Thoracic aorta (tissue), 2 donors: ENCODE measurements at places on chromosomes 5 and 9.

- DNase-seq = no peak
- H3K4me3 ChIP-seq = no peak overlapping the region
- H3K27me3 ChIP-seq = no peaks in the 10 kb centered on the region
- H3K36me3 ChIP-seq = peaks cover 3% of the 10 kb centered on the region
- peak overlapping the region; percentile 89 for H3K27ac ChIP-seq
Measured at GRCh38 chr9:121984726-121985402, 108.2 kb downstream of the TTLL11 start.

DNA sequence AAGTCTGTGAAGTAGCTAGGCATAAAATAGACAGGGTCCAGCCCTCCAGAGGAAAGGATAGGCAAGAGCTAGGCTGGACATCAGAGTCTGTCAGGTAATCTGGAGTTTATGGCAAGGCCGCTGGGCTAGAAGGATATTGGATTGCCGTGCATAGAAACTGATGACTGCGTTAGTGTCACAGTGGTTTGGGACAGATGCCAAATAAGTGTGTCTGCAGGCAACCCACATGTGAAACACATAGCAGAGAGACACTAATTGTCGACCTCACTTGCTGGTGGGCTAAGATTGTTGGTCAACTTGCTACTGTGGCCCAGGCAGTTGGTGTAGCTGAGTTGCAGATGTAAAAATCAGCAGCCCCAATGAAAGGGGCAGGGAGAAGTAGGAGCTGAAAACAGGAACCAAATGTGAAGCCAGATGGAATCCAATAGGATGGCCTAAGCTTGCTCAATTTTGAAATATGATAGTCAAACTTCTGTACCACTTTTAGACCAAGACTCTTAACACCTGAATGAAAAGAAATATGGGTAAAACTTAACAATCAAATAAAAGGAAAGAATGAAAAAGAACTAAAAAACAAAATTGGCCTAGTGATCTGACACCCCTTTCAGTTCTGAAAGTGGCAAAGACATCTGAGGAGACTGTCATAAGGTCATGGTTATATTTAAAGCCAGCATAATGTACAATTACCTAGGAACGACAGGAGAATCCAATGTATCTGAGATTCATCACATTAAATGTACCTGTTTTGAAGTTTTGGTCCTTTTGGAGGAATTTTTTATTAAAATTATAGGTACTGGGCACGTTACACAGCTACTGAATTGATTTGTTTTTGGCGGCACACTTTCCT is 243.3 kb upstream of the ACTBL2 start:
- no peak overlapping the region for H3K27ac ChIP-seq
- H3K36me3 ChIP-seq = no peaks in the 10 kb centered on the region
- no peak overlapping the region for H3K4me3 ChIP-seq
- H3K27me3 ChIP-seq = no peaks in the 10 kb centered on the region
- no peaks in the 10 kb centered on the region for H3K4me1 ChIP-seq

- no peak for DNase-seq
- H3K4me1 ChIP-seq = peaks cover 8% of the 10 kb centered on the region
- no peaks in the 10 kb centered on the region for H3K27me3 ChIP-seq
Measured at GRCh38 chr5:110096419-110096818, 406.7 kb downstream of the MAN2A1 start.

- peak; percentile 43 for DNase-seq
- no peak overlapping the region for H3K4me3 ChIP-seq
- H3K27me3 ChIP-seq = no peaks in the 10 kb centered on the region
- no peak overlapping the region for H3K27ac ChIP-seq
- no peaks in the 10 kb centered on the region for H3K36me3 ChIP-seq
Measured at GRCh38 chr5:110086658-110087388, 397.1 kb downstream of the MAN2A1 start.

GRCh38 chr9:92763721-92764380 is 782 bp downstream of the BICD2 start:
- peak overlapping the region; percentile 96 for H3K4me3 ChIP-seq
- DNase-seq = no peak
- peaks cover 48% of the 10 kb centered on the region for H3K4me1 ChIP-seq

DNA sequence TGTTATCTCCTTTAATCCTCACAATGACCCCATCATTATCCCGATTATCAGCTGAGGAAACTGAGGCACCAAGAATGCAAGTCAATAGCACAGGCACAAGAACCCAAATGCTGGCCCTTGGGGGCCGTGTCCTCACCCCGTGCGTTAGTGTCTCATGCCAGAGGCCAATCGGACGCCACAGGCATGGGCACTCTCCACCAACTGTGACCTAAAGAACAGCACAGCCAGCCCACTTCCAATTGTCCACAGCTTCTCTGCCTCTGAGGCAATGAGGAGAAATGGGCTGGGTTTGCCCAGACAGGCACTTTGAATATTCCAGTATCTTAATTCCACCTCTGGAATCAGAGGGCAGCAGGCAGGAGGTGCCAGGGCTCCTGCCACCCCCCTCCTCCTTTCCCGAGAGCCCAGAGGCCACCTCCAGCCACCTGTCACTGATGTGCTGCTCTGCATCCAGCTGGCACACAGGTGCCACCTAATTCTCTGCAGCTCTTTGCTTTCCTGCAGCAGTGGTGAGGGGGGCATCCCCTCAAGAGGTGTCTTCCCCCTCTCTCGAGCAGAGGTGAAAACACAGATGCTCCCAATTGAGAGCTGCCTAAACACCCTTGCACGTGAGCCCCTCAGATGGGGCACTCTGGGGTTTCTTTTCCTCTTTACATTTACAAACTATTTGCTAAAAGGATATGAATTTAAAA is 107.5 kb downstream of the ROR2 start:
- H3K27ac ChIP-seq = no peak overlapping the region
- no peaks in the 10 kb centered on the region for H3K36me3 ChIP-seq
- DNase-seq = no peak
- H3K27me3 ChIP-seq = no peaks in the 10 kb centered on the region
- H3K4me1 ChIP-seq = peaks cover 7% of the 10 kb centered on the region

GRCh38 chr9:29648601-29649000 is 2075.3 kb upstream of the C9orf72 start:
- H3K4me3 ChIP-seq = no peak overlapping the region
- H3K27me3 ChIP-seq = no peaks in the 10 kb centered on the region
- no peaks in the 10 kb centered on the region for H3K36me3 ChIP-seq

GRCh38 chr9:134168757-134169550 is 4.6 kb upstream of the RNU6ATAC start:
- H3K27ac ChIP-seq = no peak overlapping the region
- H3K4me3 ChIP-seq = no peak overlapping the region
- H3K27me3 ChIP-seq = no peaks in the 10 kb centered on the region
- H3K36me3 ChIP-seq = no peaks in the 10 kb centered on the region
- no peak for DNase-seq

- DNase-seq = no peak
- no peaks in the 10 kb centered on the region for H3K4me1 ChIP-seq
- no peaks in the 10 kb centered on the region for H3K36me3 ChIP-seq
- no peaks in the 10 kb centered on the region for H3K27me3 ChIP-seq
- H3K27ac ChIP-seq = no peak overlapping the region
Measured at GRCh38 chr9:99513441-99514112, 291.5 kb downstream of the SEC61B start.

DNA sequence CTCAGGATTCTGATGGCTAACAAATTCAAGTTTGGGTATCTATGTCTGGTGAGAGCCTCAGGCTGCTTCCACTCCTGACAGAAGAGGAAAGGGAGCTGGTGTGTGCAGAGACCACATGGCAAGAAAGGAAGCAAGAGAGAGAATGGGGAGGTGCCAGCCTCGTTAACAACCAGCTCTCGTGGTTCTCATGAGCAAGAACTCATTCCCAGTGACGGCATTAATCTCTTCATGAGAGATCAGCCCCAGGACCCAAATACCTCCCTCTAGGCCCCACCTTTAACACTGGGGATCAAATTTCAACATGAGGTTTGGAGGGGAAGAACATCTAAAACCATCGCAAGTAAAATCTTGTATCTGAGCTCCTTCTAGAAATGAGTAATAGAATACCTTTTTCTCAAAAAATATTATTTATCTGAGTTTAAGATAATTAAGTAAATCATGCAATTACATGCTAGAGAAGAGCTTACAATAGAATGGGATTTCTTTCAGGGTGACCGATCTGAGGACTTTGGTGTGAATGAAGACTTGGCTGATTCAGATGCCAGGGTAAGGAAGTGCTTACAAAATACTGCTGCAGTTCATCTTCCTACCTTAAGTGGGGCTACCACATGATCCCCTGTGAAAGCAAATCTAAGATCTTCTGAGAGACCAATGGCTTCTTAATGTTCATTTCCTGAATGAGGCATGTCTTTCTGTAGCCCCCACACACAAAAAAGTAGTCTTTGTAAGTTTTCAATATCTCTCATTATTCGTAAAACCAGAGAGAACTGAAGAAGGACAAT is 11.5 kb downstream of the ANXA1 start:
- H3K36me3 ChIP-seq = peaks cover 71% of the 10 kb centered on the region
- DNase-seq = no peak
- no peak overlapping the region for H3K27ac ChIP-seq
- no peaks in the 10 kb centered on the region for H3K27me3 ChIP-seq
- no peak overlapping the region for H3K4me3 ChIP-seq

- H3K4me1 ChIP-seq = no peaks in the 10 kb centered on the region
- no peak overlapping the region for H3K27ac ChIP-seq
- no peaks in the 10 kb centered on the region for H3K27me3 ChIP-seq
- no peak overlapping the region for H3K4me3 ChIP-seq
Measured at GRCh38 chr5:69502767-69503488, 10.3 kb downstream of the OCLN start.

DNA sequence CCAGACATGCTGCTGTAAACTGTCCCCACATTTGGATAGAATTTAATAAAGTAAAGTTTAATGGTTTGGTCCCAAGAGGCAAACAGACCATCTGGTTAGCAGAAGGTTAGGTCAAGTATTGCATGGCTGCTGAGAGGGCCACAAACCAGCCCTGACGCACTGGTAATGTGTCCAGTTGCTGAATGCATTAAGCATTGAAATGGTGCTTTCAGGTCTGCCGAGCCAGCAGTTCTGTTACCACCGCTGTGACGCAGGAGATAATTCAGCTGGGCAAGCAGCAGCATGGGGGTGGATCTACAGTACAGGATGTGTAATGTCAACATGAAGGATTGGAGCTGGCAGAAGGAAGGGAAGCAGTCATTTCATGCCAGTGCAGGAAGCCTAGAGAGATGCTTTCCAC is 16.0 kb downstream of the ZNF462 start:
- no peaks in the 10 kb centered on the region for H3K36me3 ChIP-seq
- H3K27ac ChIP-seq = no peak overlapping the region
- no peaks in the 10 kb centered on the region for H3K4me1 ChIP-seq
- no peak overlapping the region for H3K4me3 ChIP-seq

DNA sequence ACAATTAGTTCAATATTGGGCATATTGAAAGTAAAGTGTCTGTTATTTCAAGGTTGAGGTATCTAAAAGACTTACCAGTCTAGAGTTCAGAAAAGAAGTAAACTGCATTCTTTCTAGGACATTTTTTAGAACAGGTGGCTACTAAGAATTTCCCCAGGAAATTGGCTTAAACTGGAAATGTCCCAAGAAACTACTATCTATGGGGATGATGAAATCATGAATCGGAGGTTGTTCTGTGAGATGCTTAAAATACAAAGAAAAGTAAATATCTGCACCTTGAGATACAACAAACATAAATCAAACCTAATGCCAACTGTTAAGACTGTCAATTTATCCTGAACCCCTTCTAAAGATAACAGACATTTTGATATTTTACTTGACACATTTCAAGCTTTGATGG is 226.5 kb upstream of the NREP start:
- H3K36me3 ChIP-seq = no peaks in the 10 kb centered on the region
- H3K4me3 ChIP-seq = no peak overlapping the region
- H3K27me3 ChIP-seq = no peaks in the 10 kb centered on the region
- no peak for DNase-seq

GRCh38 chr9:93645149-93645889 is 68.9 kb downstream of the PHF2 start:
- no peak overlapping the region for H3K4me3 ChIP-seq
- H3K27me3 ChIP-seq = no peaks in the 10 kb centered on the region
- DNase-seq = no peak

DNA sequence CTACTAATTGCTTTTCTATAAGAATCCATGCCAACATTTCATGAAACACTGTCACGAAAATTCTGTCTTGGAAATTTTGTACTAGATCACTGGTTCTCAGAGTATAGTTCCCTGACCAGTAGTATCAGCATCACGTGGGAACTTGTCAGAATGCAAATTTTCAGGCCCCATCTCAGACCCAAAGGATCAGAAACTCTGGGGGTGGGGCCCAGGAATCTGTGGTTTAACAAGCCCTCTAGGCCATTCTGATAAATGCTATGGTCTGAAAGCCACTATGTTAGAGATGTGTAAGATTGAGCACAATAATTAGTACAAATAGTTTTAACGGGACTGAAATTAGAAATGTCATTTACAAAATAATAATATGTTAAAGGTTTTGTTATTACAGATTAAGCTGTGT is 615.7 kb upstream of the ARRDC3 start:
- no peaks in the 10 kb centered on the region for H3K36me3 ChIP-seq
- H3K4me3 ChIP-seq = no peak overlapping the region
- no peak for DNase-seq
- no peak overlapping the region for H3K27ac ChIP-seq
- H3K4me1 ChIP-seq = no peaks in the 10 kb centered on the region

GRCh38 chr5:57034201-57034916 is 82.4 kb upstream of the MIER3 start:
- DNase-seq = no peak
- H3K27ac ChIP-seq = no peak overlapping the region
- no peaks in the 10 kb centered on the region for H3K4me1 ChIP-seq
- no peaks in the 10 kb centered on the region for H3K27me3 ChIP-seq
- no peaks in the 10 kb centered on the region for H3K36me3 ChIP-seq

GRCh38 chr5:173669483-173669882 is 53.0 kb upstream of the BOD1 start:
- H3K36me3 ChIP-seq = no peaks in the 10 kb centered on the region
- H3K27ac ChIP-seq = no peak overlapping the region
- DNase-seq = no peak

GRCh38 chr5:122392224-122392623 is 80.2 kb downstream of the SNCAIP start:
- no peak overlapping the region for H3K4me3 ChIP-seq
- no peak for DNase-seq
- no peak overlapping the region for H3K27ac ChIP-seq
- no peaks in the 10 kb centered on the region for H3K27me3 ChIP-seq
- H3K4me1 ChIP-seq = peaks cover 7% of the 10 kb centered on the region

DNA sequence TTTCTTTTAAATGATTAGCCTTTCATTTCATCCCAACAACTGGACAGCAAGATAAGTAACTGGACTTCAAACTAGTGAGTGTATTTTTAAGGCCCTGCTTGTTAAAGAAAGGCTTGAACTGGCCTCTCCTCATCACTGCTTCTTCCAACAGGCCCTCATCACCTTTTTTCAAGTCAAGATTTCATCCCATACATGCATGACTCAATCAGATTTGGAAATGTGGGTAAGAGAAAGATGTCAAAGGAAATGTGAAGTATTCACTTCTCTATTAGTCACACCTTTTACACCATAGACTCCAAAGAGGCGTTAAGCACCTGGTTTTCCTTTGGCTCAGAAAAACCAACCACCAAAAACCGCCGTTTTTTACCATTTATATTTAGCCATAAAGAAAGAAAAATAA is 4.9 kb downstream of the NR4A3 start:
- H3K4me1 ChIP-seq = peaks cover 13% of the 10 kb centered on the region
- no peak overlapping the region for H3K27ac ChIP-seq
- no peak overlapping the region for H3K4me3 ChIP-seq
- no peaks in the 10 kb centered on the region for H3K27me3 ChIP-seq

- H3K36me3 ChIP-seq = no peaks in the 10 kb centered on the region
- no peaks in the 10 kb centered on the region for H3K27me3 ChIP-seq
- no peak overlapping the region for H3K27ac ChIP-seq
- H3K4me1 ChIP-seq = peaks cover 6% of the 10 kb centered on the region
- H3K4me3 ChIP-seq = no peak overlapping the region
Measured at GRCh38 chr5:9507974-9508373, 37.9 kb downstream of the SEMA5A start.
